M059J (cell line): ENCODE measurements at places on chromosomes 16 and 17. TPM values are rescaled to one million over a fixed set of nuclear protein-coding genes. Genes with fewer than 3 reads are reported as not detected.

DNA sequence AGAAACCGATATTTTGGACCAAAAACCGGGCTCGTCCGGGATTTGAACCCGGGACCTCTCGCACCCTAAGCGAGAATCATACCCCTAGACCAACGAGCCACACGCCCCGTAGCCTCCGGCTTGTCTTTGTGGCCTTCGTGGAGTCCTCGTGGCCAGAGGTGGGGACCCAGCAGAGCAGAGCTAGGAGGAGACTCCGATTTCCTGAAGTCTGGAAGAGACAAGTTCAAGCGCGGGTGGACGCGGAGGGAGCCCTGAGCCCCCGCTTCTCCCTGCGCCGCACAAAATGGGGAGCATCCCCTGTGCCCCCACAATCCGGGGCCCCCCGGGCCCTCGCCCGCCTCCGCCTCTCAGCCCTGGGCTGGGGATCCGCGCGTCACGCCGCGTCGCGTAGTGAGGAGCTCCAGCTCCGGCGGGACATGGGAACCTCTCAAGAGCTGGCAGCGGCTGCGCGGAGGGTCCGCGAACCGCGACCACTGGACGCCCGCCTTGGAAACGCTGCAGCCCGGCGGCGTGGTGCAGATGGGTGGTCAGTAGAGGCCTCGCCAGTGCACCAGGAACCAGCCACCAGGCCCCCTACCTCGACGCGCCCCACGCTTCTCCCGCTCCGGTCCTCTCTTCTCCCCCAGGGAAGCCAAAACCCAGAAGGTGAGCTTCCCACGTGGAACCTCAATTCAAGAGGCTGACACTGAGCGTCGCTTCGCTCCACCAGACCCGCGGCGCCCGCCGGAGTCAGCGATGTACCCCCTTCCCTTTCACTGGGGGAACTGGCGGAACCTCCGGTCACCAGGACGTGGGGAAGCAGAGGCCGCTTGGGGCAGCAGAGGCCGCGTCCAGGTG lies 5.2 kb upstream of the OR1F1 start:
- DNase-seq, result peak; percentile 79

The ZNF821 gene
- total RNA-seq, result 12.9 and 13.8 TPM in 2 replicates

The KRTAP4-7 gene
- not detected in 2 replicates for total RNA-seq

DNA sequence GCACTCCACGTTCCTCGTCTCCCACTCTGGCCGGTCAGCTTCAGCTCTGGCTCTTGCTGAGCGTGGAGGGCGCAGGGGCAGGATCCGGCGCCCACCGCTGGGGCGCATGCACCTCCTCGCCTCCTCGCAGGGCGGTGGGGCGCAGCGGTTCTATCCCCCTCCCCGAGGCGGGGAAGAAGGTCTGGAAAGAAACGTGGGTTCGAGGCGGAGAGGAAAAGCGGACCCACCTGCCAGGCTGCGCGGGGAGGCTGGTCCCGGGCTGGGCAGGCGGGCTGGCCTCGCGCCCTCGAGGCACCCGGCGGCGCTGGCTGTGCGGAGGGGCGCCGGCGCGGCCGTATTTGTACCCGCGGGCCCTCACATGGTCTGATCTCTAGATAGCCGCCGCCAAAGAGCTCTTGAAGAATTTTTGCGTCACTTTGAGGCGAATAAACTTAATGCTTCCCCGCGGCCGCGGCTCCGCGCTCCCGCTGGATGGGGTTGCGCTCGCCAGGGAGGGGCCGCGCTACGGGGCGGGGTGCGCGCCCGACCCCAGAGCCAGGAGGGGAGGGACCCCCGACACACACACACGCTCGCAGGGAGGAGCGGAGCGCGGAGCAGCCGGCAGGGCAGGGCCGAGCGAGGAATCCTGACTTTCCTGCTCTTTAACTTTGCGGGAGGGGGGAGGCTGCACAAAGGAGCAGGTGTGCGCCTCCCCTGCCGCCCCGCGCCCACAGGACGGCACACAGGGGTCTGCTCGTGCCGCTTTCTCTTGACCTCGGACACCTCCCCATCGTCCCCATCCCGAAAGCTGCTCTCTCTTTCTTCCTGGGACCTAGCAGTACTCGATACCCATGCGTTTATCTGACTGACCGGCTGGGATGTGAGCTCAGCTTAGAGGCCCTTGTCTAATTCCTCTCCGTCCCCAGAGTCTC lies at the start of gene SLC6A4:
SLC6A4 (minus strand) TSS at position 312 of the 911 bp plus-strand sequence. CDS start 13,739 bp downstream, outside the sequence.
- DNase-seq, result peak; percentile 22

DNA sequence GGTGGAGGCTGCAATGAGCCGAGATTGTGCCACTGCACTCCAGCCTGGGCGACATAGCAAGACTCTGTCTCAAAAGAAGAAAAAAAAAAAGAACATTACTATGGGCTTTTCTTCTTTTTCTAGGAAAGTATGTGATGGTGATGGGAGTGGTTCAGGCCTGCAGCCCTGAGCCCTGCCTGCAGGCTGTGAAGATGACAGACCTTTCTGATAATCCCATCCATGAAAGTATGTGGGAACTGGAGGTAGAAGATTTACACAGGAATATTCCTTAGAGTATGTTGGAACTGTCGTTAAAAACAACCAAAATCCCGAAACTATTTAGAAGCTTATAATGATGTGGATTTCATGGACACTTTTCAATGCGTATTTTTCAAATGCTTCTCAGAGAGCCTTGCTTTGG lies 5.3 kb downstream of the RMI2 start:
- no peak for DNase-seq

- no peak for DNase-seq
Observed at GRCh38 chr16:49454426-49455180, 81.0 kb downstream of the C16orf78 start.

DNA sequence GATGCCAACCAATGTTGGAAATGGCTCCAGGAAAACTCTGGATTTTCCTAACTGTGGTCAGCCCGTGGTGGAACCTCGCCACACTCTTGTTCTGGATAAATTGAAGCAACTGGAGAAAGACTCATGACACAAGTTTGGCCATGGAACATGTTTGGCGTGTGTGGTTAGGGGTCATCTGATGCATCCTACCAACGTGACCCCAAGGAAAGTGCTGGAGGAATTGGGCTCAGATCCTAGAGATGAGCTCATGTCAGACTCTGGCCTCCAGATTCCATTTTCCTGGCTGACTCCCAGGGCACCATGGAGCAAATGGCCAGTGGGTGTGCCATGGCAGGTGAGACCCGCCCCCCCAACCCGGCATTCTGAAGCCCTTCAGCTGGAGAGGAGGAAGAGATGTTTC lies 58.5 kb downstream of the CACNG5 start:
- DNase-seq, result peak; percentile 62

DNA sequence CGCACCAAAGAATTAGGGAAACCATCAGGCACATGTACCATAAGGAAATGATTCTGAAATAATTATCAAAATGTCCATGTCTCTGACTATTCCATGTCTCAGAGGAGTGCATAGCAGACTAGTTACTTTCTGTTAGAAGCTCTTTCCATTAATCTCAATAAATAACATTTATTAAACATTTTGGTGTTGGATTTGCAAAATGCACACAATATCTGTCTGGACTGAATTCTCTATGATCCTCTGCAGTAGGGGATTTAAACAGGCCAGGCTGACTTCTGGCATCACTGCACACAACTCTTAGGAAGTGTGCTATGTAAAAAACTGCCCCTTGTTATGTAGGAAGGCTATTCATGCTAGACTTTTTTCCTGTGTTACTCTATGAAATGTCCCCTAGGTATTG lies 283.3 kb upstream of the CDH5 start:
- DNase-seq, result no peak

The HOXB1 gene
- not detected in 2 replicates for total RNA-seq

DNA sequence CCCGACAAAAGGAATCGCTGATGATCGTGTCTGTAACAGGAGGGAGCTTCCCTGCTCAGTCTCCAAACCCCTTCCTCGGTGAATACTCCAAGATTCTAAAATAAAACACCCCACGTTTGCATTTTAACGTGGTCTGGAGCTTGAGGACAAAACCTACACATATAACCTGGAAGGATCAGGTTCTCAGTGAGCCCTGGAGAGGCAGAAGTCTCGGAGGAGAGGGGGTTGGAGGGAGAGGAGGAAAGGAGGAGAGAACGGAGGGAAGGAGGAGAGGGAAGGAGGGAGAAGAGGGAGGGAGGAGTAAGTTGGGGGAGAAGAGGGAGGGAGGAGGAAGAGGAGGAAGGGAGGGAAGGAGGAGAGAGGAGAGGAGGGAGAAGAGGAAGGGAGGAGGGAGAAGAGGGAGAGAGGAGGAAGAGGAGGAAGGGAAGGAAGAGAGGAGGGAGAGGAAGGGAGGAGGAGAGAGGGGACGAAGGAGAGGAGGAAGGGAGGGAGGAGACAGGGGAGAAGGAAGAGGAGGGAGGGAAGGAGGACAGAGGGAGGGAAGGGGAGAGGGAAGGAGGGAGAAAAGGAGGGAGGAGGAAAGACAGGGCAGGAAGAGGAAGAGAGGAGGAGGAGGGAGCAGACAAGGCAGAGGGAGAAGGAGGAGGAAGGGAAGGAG lies 27.4 kb upstream of the GINS2 start:
- DNase-seq, result no peak

DNA sequence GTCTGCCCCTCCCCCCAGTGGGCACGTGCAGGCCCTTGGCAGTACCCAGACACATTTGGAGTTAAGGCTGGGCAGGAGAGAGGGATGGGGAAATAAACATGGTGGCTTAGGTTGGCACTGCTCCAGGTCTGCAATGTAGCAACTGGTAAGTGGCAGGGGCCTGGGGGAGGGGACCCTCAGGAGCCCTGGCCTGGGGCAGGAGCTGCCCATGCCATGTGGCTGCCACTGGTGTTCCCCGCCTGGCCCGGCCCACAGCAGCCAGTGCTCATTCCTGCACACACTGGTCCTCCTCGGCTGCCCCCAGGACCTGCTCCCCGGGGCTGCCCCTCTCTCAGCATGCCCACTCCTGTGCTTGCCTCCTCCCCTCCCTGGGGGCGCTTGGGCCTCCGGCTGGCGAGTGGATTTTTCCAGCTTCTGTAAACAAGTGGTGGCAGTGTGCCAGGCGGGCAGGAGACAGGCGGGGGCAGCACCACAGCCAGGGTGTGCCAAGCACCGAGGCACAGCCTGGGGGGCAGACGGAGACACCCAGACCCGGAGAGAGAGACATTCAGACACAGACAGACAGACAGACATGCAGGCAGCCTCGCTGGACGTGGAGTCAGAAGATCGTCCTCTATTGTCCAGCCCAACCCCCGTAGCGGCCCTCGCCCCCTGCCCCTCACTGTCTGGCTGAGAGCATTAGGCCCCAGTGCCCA lies 9.4 kb downstream of the THRA start:
- DNase-seq, result peak; percentile 83

DNA sequence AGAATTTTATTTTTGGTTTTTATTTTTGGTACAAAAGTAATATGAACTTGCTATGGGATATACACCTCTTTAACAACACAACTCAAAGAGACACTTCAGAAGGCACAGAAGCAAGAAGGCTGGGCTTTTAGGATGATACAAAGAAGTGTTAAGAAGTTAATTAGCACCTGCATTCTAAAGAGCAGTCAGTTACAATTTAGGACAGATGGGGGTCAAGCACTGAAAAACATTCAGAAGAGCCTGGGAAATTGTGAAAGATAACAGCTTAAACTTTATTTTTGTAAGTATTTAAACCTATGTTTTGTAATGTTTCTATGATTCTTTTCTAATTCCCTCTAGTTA lies 163.5 kb downstream of the CDH8 start:
- DNase-seq, result no peak

GRCh38 chr16:65884018-65884417 lies 482.5 kb upstream of the CDH5 start:
- peak; percentile 65 for DNase-seq

DNA sequence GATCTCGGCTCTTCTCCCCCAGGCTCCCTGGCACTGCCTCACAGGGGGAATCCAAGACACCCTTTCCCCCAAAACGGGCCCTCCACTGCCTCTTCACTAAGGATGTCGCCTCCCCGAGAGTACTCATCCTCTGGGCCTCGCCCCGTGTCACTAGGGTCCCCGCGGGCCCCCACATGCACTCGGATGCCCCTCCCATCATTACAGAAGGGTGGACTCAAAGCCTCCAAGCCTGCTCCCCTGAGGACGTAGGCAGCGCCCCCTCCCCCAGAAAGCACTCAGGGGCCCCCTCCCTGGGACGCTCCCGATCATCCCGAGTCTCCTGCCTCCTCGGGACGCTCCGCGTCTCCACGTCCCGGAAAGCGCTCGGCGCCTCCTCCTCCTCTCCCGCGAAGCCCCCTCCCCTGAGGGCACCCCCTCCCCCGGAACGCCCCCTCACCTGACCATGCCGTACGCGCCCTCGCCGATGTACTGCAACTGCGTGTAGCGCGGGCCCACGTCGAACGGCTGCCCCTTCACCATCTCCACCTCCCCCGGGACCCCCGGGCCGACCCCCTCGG lies 338 bp downstream of the MAPK3 start:
- DNase-seq, result peak; percentile 19

- no peak for DNase-seq
Observed at GRCh38 chr17:80792373-80792781, 199.3 kb upstream of the CHMP6 start.

GRCh38 chr17:78316115-78316866 lies 43.6 kb downstream of the SOCS3 start:
- no peak for DNase-seq

DNA sequence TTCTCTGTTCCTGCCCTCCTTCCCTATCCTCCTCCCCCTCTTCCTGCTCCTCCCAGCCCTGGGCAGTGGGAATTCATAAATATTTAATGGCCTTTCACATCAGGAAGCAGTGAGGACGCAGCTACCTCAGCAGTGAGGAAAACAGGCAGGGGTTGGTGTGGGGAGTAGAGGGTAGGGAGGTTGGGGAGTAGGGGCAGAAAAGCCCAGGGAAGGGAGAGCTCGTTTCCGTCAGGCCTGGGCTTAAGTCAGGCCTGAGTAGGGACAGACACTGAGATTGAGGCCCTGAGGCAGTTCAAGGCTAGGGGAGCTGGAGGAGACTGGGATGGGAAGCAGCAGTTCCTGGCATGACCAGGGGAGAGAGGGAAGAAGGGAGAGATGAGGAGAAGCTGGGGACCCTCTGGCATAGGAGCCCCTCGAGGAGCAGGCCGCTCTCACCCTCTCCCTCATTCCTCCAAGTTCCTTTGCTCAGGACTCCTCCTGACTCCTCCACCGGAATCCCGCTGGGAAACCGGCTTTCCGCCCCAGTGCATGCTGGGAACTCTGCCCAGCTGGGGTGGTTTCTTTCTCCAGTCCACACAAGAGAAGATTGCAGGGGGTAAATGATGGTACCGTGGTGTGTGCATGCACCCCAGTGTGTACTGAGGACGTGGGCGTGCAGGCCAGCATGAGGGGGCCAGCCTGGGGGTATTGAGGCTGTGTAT lies 6.2 kb downstream of the SAMD14 start:
- no peak for DNase-seq

The FBXW10B gene
- total RNA-seq, result 0.30 TPM in 1 of 2 replicates, not detected in the other

The KRT12 gene
- not detected in 2 replicates for total RNA-seq

GRCh38 chr17:39143552-39144093 lies 7.8 kb downstream of the PLXDC1 start:
- no peak for DNase-seq

- DNase-seq, result no peak
Observed at GRCh38 chr17:72710202-72710601, 382.3 kb downstream of the SLC39A11 start.

The ABCC11 gene
- total RNA-seq, result not detected in 2 replicates

GRCh38 chr17:28319598-28319935 lies 567 bp downstream of the TMEM97 start:
- DNase-seq, result no peak

GRCh38 chr17:69581061-69581961 lies 166.8 kb downstream of the MAP2K6 start:
- peak; percentile 84 for DNase-seq

GRCh38 chr16:16025214-16025968 lies 76.0 kb downstream of the ABCC1 start:
- DNase-seq, result peak; percentile 97

The SLC5A2 gene
- total RNA-seq, result 0.10 TPM in 1 of 2 replicates, not detected in the other

- DNase-seq, result no peak
Observed at GRCh38 chr17:570388-570787, 144.3 kb downstream of the VPS53 start.

The ZNF174 gene
- total RNA-seq, result 11.8 and 14.1 TPM in 2 replicates

GRCh38 chr17:19249681-19250080 lies 12.5 kb downstream of the EPN2 start:
- no peak for DNase-seq

The CSH1 gene
- not detected in 2 replicates for total RNA-seq
